ENCODE measurements at places on chromosomes 2 and 18. TPM values are rescaled to one million over a fixed set of nuclear protein-coding genes. Genes with fewer than 3 reads are reported as not detected.

SNORC gene
- total RNA-seq: 0.53 TPM

GPR155 gene
- total RNA-seq: 1.3 TPM

- DNase-seq: no peak
Measured at GRCh38 chr18:6610466-6610865, 119.0 kb upstream of the ARHGAP28 start.

GRCh38 chr2:35099342-35099741, 1256.2 kb upstream of the CRIM1 start:
- no peak for DNase-seq

- no peak for DNase-seq
Measured at GRCh38 chr2:96806468-96807126, 9.5 kb upstream of the CNNM3 start.

- DNase-seq: no peak
Measured at GRCh38 chr2:238104691-238105371, 4.7 kb downstream of the ESPNL start.

GRCh38 chr2:159653962-159654361, 37.6 kb upstream of the BAZ2B start:
- DNase-seq: no peak

- peak; percentile 77 for DNase-seq
Measured at GRCh38 chr2:148614322-148615049, 30.1 kb upstream of the EPC2 start.

GRCh38 chr18:40867459-40867858, 1087.6 kb upstream of the PIK3C3 start:
- peak; percentile 96 for DNase-seq

GRCh38 chr18:74604361-74604760, 6.7 kb downstream of the ZNF407 start:
- no peak for DNase-seq

WDR54 gene
- 26.9 TPM for total RNA-seq

- no peak for DNase-seq
Measured at GRCh38 chr18:35415511-35416073, 38.5 kb upstream of the ZNF396 start.

- DNase-seq: peak; percentile 36
Measured at GRCh38 chr2:190649798-190650390, 1.0 kb downstream of the NAB1 start.

UGT1A10 gene
- total RNA-seq: not detected

Measured in bronchial epithelial cell (primary cell).